ENCODE measurements at places on chromosomes 2 and 18.
A peak's percentile ranks its signal among the peaks of the same experiment; 100 is the strongest.

DNA sequence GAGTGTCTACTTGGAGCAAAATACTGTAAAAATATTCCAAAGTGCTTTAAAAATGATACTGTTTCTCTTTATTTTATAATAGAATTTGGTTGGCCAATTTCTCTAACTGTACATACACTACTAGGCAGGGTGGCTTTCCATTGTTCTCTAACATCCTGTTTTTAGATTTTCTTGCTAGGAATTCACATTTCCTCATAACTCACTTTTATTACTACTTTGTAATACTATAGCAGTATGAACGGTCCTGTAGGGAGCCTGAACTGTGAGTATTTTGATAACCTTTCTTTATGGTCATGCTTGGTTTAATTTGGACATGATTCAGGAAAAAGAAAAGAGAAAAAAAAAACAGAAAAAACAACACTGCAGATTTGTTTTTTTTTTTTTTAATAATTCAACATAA, 37.8 kb downstream of the GCG start:
- DNase-seq = no peak

DNA sequence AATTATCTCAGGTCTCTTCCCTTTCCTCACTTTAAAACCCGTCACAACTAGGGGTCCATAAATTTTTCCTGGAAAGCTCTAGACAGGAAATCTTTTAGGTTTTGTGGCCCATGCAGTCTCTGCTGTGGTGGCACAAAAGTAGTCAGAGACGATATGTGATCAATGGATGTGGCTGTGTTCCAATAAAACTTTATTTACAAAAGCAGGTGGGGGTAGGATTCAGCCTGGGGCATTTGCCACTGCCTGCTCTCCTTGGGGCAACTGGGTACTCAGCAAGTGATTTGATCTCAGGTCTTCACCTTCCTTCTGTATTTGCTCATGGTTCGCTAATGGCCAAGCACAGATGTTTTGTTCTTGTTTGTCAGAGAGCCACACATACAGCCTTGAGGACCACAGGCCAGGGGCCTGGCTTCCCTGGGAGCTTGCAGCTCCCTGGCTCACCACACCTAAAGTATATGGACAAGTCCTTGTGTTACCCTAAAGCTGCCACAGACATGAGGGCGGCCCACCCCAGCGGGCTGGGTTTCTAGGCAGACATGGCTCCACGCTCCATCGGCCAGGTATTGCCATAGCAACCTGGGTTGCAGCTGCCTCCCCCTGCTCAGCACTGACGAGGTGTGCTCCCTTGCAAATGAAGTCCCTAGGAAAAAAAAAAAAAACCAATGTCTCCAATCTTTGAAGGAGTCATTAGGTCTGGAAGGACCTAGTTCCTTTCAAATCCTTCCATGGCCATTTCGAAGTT, 89.7 kb upstream of the YWHAQ start:
- no peak for DNase-seq

DNA sequence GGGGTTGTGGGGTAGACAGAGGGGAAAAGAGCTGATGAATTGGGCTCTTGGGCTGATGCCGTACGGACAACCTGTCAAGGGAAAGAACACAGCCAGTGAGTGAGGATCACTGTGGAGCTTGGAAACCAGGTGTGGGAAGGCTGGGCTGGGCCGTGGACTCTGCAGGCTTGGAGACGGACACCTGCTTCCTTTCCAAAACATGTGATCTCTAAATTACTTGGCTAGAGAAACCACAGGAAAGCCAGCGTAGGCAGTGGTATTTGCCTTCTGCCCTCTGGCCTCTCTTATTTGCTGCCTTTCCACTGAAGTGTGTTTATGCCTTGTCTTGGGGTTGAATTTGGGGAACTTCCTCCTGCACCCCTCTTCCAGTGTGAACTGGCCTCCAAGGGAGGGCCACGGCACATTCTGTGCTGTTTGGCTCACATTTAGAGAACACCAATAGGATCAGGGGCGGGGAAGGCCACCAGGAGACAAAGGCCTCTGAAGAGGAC, 267.7 kb downstream of the PRKCE start:
- peak; percentile 61 for DNase-seq

GRCh38 chr2:189190685-189191084, 11.1 kb upstream of the COL5A2 start:
- DNase-seq = no peak

Data from hematopoietic multipotent progenitor cell treated with erythropoietin and hydrocortisone succinate and interleukin-3 and kit ligand, for 4 days (in vitro differentiated cells).